ENCODE measurements at places on chromosomes 16 and 17.

DNA sequence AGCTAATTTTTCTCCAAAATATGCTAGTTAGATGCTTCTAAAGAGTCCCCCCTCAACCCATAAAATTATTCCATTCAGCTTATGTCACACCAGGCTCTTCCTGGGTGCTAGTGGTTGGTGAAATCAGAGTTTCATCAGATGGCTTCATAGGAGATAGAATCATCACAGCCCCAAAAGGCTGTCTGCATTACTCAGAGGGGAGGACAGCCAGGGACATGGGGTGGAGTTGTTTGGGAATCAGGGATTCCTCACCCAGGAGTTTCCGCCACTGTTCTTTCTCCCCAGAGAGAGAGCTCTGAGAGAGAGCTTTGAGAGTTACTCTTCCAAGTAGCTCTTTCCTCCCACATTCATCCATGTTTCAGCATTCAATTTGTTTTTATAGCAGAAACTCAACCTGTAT is 288 bp upstream of the KRT34 start:
- DNase-seq, result peak; percentile 49

DNA sequence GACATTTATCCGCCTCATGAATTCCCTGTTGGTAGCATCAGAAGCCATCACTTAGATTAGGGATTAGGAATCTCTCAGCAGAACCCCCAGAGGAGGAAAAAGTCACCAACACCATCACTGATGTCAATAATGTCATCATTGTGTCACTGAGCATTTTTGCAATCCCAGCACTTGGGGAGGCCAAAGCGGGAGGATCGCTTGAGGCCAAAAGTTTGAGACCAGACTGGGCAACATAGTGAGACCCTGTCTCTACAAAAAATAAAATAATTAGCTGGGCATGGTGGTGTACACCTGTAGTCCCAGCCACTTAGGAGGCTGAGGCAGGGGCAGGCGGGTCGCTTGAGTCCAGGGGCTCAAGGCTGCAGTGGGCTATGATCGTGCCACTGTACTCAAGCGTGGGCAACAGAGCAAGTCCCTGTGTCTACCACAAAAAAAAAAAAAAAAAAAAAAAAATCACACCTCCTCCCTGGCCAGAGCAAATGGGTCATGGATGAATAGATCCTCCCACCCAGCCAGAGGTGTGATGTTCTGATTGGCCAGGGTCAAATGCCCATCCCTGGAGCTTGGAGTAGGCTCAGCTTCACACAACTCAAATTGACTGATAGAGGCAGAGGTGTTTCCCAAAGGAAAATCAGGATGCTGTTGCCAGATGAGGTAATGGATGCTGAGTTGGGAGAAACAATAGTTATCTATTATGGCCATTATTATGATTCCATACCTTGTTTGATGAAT is 31.6 kb downstream of the VWA3A start:
- no peak for DNase-seq

- DNase-seq, result no peak
These were observed 64.7 kb downstream of the MRC2 start for GRCh38 chr17:62692159-62692651.

GRCh38 chr16:13171313-13171712 is 269.9 kb downstream of the SHISA9 start:
- DNase-seq, result no peak

- DNase-seq, result no peak
These were observed 808.9 kb downstream of the CDH11 start for GRCh38 chr16:64312980-64313379.

DNA sequence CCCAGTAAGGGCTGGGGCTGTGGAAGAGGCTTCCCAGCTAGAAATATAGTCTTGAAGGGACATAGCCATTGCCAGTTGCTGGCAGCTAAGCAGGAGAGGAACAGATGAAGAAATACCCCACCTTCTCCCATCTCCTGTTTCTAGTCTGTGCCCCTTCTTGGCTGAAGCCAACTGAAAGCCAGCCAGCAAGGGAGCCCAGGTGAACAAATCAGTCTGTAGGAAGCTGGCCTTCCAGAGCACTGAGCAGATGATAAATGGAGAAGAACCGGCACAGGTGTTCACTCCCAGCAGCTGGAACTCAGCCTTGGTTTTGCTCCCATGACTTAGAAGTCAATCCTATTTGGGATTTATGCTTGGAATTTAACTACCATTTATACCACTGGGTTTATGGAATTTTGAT is 69.2 kb upstream of the DHX40 start:
- DNase-seq, result no peak

DNA sequence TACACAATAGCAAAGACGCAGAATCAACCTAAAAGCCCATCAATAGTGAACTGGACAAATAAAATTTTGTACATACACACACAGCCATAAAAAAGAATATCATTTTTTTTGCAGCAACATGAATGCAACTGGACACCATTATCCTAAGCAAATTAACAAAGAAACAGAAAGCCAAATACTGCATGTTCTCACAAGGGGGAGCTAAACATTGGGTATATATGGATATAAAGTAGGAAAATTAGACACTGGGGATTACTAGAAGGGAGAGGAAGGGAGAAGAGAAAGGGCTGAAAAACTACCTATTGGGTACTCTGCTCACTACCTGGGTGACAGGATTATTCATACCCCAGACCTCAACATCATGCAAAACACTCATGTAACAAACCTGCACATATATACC is 28.2 kb downstream of the ADAMTS18 start:
- no peak for DNase-seq

DNA sequence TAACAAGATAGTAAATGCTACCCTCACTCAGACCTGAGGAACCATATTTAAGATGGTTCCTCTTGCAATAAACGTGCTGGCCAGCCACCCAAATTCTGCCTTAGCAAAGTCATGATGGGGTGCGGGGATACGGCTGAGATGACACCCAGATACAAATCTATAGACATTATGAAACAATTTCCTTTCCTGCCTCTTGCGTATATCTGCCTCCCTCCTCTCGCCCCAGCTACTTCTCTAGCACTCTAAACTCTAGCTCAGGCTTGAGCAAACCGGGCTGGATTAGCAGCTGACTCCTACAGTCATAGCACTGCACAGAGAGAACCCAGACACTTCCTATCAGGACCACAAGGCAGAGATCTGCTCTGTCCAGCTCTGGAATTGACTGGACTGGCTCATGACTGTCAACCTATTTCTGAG is 22.3 kb downstream of the CD300LF start:
- DNase-seq, result no peak

GRCh38 chr16:86321491-86321890 is 188.8 kb upstream of the FOXF1 start:
- no peak for DNase-seq

GRCh38 chr17:13395862-13396261 is 205.9 kb downstream of the HS3ST3A1 start:
- no peak for DNase-seq

GRCh38 chr16:87559945-87560344 is 42.4 kb upstream of the JPH3 start:
- DNase-seq, result no peak

DNA sequence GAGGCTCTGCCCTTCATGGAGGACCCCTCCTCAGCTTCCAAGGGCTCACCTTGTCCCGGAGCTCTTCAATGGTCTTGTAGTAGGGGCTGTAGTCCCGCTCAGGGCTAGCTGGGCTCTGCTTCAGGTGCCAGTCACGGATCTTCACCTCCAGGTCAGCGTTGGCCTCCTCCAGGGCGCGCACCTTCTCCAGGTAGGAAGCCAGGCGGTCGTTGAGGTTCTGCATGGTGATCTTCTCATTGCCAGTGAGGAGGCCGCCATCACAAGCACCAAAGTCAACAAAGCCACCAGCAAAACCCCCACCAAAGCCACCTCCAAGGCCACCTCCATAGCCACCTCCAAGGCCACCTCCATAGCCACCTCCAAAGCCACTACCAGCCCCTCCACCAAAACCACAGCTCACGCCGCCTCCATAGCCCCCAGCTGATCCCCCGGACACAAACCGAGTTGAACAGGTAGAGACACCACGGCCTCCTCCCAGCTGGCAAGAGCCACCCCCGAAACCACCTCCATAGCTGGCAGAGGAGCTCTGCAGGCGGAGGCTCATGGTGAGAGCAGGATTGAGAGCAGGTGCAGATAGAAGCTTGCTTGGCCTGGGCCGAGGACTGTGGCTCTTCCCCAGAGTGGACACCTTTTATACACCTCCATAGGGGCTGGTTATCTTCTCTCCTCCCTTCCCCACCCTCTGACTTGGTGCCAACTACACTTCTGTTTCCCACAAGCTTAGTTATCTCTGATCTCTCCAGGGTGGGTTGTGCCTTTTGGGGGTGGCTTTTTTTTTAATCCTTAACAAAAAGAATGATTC is at the start of gene KRT13:
Gene KRT13, minus strand, starts transcription at position 606 of the 802 bp plus-strand sequence. Its CDS starts 62 bp downstream, at position 544.
- no peak for DNase-seq

GRCh38 chr17:66948061-66948750 is 16.3 kb upstream of the CACNG4 start:
- DNase-seq, result no peak

- DNase-seq, result no peak
These were observed 1.1 kb downstream of the DCUN1D3 start for GRCh38 chr16:20899071-20899470.

GRCh38 chr17:15351925-15352324 is 10.5 kb upstream of the TEKT3 start:
- no peak for DNase-seq

DNA sequence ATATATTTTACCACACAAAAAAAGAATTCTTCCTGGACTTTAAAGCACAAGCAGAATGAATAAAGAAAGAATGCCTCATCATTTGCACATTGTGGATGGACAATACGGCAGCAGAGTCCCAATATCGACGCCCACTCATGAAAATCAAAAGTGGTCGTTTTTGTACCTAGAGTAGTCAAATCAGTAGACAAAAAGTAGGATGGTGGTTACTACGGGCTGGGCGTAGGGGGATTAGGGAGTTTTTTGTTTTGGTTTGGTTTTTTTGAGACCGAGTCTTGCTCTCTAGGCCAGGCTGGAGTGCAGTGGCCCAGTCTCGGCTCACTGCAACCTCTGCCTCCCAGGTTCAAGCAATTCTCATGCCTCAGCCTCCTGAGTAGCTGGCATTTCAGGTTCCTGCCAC is 8.6 kb upstream of the CENPV start:
- DNase-seq, result no peak

DNA sequence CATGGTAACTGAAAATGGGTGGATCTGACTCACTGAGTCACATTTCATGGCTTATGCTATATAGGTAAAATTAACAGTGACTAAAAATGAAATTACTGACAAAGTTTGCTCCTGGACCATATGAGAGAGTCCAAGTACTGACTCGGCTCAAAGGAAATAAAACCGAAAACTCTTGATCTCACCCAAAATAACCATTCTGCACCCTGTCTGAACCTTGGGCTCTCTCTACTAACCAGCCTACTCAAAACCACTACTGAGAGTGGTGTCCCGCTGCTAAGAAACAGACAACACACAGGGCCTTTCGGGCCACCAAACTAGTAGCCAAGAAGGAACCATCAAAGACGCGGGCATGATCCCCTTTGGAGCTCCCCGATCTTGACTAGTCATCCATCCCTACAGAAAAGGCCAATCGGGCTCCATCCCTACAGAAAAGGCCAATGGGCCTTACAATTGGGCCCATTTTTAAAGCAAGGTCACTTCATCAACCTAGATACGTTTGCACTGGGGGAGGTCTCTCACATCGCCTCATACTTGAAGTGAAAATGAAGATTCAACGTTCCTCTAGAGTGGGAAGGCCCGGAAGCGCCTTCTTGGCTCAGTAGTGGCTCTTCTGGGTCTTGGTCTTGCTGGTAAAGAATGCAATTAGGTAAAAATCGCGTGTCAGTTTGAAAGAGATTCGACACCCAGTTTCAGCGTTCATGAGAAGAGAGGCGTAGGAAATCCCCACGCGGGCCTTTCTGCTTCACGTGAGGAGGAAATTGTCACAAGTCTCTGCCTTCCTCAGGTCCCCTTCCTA is 720 bp upstream of the ZPBP2 start:
- no peak for DNase-seq

GRCh38 chr17:48030531-48030930 is 7.1 kb downstream of the COPZ2 start:
- no peak for DNase-seq

DNA sequence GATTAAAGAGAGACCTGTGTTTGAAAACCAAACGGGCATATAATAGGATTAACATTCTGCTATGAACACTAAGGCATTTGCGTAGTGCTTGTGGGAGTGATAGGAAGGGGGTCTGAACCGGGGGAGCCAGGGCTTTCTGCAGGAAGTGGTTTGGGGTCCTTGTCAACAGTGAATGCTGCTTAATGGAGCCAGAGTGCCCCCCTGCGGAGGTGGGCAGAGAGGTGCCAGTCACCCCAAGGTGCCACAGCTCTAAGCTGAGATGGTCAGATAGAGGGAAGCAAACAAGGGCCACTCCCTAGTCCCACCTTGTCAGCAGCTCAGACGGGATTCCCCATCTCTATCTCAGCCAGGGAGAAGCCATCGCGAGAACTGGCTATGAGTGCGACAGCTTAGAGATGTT is 17.7 kb downstream of the NAA60 start:
- DNase-seq, result peak; percentile 68

DNA sequence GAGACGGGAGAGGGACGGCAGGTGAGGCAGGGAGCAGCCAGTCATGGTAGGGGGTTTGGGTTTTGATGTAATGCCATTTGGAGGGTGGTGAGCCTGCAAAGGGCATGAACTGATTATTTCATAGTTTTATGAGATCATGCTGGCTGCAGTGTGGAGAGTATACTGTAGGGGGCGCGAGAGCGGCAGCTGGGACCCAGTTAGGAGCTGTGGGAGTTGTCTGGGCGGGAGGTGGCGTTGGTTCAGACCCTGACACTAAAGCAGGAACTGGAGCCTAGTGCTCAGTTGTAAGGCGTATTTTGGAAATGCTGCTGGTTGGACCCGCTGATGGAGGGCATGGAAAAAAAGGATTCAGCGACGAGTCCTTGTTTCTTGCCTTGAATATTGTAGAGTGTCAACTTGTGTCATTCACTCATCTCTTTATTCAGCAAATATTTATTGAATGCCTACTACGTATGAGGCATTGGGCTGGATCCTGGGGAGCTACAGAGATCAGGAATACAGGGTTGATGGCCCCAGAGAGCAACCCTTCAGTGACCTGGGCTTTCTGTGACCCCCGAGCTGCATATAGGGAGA is 23.7 kb upstream of the KDM8 start:
- peak; percentile 87 for DNase-seq

DNA sequence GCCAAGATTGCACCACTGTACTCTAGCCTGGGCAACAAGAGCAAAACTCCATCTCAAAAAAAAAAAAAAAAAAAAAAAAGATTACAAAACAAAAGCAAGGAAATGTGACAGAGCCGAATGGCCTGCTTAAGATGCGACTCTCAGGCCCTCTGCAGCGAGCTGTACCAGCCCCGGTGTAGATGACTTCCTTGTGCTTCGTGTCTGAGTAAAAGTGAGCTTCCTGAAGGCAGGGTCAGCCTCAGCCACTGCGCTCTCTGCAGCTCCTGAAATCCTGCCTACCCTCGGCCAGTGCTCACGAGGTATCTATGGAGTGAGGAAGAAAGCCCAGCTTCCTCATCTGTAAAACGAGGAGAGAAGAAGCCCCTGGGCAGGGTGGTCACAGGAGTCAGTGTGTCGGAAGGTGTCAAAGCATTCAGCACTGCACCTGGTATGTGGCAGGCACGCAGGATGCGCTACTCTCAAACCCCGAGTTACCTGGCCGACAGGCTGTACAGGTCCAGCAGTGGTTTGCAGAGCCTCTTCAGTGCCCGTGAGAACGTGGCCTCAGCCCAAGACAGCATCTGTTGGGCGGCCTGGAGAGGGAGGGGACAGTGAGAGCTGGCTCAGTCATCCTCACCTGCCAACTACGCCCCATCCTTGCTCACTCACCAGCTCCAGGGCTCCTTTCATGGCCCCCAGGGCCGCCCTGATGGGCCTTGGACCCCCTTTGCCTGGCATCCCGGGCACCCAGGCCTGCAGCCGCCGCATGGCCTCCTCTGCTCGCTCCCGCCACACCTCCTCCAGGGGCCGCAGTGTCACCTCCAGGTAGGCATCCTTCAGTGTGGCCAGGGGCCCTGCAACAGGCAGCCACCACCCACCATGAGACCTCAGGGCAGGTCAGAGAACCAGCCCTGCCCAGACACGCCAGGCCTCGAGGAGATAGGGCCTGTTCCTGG is 44.6 kb downstream of the RMI2 start:
- DNase-seq, result no peak

Data from natural killer cell treated with Interleukin-12 subunit alpha and Interleukin-12 subunit beta and Interleukin-15 and Interleukin-18, amount 100 ng/mL, for 72 hours (primary cell).